H54 (cell line): ENCODE measurements at places on chromosomes 7 and 10.

GRCh38 chr10:71526653-71527052, 129.9 kb downstream of the CDH23 start:
- no peak for DNase-seq

DNA sequence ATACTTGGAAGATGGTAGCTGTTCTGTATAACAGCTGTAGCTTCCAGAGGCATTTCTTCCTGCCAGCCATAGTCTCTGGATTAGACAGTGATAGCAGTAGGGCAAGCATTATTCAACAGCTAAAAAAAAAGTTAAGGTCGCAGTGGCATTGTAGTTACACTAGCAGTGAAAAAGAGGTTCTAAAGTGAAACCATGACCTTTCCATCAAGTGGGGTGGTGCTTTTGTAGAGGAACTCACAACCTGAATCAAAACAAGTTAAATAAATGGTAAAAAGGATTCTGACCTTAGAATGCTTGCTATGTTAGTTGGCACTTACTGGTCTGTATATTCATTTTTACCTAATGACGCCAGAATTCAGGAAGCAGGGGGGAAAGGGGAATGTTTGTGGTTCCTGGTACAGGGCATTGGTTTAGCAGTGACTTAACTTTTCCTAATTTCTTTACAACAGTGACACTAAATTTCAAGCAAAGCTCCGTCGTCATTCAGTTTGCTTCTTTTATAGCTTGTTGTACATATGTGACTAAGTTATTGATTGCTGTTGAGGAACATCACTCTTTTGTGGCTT, 55.0 kb downstream of the GBF1 start:
- DNase-seq: peak; percentile 33

DNA sequence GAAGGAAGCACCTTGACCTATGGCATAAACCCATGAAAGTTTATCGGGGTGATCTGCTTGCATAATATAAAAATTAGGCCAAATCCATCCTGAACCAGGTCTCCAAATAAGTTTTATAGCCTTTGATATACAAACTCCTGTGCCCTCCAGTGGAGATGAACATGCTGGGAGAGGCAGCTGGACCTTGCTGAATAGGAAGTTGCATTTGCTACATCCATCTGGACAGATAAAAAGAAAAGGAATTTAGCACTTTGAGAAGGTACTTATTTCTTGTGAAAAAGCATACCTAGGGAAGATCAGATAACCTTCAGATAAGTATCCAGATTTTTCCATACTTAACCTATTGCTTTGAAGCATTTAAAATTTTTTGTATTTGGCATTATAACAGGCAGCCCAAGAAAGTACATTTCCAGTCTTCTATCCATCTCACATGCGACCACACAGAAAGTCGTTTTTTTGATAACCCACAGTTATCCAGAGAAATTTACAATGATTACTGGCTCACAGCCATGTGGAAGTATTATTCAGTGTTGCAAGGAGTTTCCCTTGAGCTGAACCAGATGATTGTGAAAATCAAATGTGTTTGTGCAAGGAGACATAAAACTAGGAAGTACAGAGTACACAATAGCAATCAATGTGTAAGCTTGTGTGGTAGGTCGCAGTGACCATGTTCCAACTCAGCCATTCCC, 124.4 kb upstream of the STK17A start:
- DNase-seq: no peak

GRCh38 chr10:8174762-8175161, 120.3 kb downstream of the GATA3 start:
- DNase-seq: no peak

- peak; percentile 37 for DNase-seq
These were observed 17.7 kb upstream of the TARP start for GRCh38 chr7:38291117-38291647.

GRCh38 chr7:123608991-123609882, 7.6 kb downstream of the ASB15 start:
- no peak for DNase-seq

DNA sequence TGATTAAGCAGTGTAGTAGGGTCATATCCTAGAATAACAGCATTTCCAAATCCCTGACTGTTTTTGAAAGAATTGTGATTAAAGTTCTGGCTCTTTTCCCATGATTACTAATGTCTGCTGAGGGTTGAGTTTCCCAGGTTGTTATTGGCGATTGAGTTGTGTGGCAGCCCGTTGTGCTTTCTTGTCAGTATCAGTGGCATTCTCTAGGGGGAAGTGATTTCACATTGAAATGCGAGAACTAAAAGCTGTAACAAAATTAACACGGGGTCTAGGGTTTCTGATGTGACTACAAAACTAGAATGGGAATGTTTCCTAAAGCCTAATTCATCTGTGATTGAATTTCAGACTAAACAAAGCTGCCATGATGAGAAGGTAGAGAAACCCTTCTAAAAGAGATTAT, 349.4 kb downstream of the EXOC4 start:
- no peak for DNase-seq

DNA sequence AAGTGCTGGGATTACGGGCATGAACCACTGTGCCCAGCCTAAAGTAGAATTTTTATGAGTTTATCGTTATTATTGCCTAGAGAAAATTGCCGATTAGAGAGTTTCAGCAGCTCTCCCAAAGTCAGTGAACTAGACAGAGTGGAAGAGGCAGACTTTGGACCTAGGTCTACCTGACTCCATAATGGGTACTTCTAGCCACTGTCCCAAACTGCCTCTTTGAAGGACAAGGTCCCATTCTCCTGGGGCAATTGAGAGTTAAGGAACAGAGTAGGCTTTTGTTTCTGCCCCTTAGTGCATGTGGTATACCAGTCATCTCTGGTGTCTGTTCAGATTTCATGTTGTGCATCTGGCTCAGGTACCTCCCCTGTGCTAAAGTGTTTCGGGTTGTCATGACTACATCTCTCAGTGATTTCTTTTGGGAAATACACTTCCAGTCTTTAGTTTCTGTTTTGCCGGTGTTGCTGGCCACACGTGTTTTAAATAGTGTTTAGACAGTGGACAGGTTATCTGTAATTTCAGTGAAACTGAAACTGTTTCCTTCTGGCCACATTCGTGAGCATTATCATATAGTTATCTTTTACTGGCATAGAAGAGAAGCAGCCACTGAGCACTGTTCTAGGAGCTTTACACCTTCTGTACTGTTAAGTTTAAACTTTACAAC, 4.7 kb downstream of the TMEM236 start:
- DNase-seq: peak; percentile 14

DNA sequence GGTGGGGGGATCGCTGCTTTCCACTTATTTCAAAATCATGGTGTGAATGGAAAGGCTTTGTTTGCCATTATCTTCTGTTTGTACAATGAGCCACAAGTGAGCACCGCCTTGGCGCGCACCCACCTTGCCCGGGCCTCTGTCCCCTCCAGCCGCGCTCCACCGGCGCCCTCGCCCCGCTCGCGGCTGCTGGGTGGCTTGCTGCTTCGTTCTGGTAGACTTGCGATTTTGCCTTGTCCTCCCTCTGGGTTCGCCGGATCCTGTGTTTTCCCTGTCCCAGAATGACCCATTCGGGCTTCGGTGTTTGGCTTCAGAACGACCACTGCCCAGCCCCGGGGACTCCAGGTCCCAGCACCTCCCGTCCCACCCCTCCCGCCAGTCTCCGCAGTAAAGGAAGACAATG, 273.0 kb upstream of the BMPER start:
- DNase-seq: no peak

DNA sequence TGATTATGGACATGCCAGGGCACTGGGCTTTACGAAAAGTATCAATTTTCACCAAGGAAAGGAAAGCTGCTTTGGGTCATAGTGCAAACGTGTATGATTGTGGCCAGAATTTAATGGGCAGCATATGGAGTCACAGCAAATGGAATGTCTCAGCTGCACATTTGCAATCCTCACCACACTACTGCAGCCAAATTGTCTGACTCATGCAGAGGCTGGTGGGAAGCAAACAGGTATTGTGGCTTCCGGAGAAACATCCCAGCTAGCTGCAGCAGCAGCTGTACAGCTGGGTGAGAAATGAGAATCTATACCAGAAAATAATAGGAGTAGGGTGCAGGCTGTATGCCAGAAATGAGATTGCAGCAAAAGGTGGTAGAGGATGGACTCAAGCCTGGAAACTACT, 374.7 kb upstream of the VWC2 start:
- DNase-seq: no peak
